ENCODE measurements at places on chromosomes 16 and 17.

DNA sequence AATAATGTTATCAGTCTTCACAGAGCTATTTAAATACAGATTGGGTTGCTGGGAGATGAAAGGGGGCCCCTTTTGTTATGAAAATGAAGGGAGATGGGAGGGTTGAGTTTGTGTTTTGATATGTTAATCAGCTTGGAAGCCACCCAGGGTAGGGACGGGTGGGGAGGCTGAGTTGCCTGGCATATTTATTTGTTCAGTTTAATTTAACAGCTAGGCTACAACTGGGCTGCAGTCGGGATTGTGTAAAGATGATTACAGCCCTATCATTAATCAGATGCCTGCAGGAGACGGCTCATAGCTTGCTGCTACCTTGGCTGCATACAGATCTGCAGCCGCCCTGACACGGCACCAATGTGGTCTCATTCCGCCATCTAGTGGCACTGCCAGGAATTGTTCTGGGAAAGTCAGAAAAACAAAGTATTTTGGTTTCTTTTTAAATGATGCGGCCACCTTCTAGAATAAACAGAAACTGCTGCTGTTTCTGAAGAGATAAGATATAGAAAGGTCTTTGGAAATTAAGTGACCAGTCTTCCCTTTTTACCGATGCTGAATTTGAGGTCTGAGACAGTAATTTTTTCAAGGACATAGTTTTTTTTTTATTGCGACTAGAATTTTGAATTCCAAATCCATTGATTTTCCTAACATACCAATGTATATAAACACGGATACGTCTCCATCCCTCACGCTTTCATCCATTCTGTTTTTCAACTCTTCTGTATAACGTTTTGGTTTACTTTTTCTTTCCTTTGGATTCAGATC lies 458.0 kb upstream of the ASIC2 start:
- peak; percentile 29 for DNase-seq

DNA sequence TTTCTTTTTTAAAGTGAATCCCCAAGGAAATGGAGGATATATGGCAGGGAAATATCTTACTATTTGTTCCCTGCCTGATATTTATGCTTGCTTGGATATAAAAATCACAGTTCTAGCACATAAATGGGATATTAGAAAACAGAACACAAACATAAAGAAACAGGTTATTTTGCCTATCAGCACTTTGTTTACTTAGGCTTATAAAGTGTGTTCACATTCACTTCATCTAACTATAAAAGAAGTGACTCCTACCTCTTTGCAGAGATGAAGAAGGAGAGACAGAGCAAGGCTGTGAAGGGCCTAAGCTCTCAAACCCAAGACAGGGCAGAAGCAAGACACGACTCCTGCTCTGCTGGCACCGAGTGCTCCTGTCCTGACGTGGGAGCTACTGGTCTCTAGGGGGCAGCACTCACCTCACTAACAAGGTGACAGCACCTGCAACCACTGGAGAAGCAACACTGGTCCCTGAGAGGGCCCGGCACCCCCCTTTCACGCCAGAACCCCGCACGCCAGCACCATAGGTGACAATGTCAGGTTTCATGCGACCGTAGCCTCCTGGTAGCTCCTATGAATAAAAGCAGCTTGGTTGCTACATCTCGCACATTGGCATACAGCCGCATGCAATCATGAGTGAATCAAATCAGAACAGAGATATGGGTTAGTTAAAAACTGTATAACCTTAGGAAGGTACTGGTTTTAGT lies 32.0 kb downstream of the MBTPS1 start:
- peak; percentile 52 for DNase-seq

DNA sequence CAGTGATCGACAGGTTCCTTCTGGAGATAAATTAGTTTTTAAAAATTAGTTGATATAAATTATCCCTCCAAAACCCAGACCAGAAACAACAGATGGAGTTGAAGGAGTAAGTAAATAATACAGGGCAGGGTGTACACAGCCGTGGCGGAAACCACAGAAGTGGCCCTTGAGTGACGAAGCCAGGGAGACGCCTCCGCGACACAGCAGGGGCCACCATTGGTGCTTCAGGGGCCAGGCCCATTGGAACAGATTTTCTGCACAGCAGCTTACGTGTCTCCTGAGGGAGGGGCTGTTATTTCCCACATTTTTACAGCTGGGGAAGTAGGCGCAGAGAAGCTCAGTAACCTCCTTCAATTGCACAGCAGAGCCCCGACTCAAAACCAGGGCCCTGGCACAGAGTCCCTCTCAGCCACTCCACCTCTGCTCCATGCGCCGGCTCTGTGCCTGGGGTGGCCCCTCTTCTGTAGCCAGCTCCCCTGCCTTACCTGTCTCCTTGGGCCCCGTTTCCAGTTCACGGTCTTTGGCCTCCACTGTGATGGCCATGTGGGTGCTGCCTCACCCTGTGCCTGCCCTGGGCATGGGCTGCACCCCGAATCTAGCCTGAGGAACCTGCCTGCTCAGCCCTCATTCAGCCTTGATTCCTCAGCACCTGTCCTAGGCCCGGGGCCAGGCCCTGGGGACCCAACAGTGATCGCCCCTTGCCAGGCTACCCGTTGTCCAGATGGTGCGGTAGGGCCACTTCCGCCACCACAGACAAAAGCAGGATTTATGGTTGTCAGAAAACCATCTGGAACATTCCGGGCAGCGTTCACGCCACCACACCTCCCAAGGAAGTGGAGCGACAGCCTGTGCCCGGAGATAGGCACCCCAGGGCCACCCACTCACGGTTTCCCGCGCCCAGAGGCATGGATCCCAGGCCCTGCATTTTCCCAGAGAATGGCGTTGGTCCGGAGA lies 128.5 kb upstream of the GSE1 start:
- DNase-seq = no peak

- DNase-seq = no peak
These were observed 34.3 kb downstream of the ASPA start for GRCh38 chr17:3510090-3510489.

DNA sequence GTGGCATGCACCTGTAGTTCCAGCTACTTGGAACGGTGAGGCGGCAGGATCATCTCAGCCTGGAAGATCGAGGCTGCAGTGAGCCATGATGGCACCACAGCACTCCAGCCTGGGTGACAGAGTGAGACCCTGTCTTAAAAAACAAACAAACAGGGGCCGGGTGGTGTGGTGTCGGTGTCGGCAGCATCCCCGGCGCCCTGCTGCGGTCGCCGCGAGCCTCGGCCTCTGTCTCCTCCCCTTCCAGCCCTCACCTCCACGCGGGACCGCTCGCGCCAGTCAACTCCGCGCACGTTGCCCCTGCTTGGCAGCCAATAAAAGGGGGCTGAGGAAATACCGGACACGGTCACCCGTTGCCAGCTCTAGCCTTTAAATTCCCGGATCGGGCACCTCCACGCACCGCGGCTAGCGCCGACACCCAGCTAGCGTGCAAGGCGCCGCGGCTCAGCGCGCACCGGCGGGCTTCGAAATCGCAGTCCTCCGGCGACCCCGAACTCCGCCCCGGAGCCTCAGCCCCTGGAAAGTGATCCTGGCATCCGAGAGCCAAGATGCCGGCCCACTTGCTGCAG lies 204.7 kb downstream of the CDRT15L2 start:
- DNase-seq = no peak

DNA sequence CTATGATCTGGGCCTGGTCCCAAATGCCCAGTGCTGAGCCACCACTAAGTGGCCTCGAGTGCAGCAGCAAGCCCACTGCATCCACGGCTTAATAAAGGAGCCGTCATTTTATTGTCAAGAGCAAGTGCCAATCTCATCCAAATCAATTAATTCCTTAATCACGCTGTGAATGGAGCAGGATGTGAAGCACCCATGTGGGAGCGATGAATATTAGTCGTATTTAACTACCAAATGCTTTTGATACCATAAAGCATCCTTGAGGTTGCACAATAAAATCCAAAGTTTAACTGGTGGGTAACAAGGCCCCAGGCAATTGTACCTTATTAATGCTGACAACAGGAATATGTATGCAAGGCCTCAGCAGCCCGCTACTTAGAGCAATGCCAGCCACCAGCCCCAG lies 226.0 kb upstream of the C16orf82 start:
- no peak for DNase-seq

- DNase-seq = no peak
These were observed 25.1 kb downstream of the ALDH3A2 start for GRCh38 chr17:19673623-19674022.
